ENCODE measurements at places on chromosomes 1 and 21.
A peak's percentile ranks its signal among the peaks of the same experiment; 100 is the strongest.

DNA sequence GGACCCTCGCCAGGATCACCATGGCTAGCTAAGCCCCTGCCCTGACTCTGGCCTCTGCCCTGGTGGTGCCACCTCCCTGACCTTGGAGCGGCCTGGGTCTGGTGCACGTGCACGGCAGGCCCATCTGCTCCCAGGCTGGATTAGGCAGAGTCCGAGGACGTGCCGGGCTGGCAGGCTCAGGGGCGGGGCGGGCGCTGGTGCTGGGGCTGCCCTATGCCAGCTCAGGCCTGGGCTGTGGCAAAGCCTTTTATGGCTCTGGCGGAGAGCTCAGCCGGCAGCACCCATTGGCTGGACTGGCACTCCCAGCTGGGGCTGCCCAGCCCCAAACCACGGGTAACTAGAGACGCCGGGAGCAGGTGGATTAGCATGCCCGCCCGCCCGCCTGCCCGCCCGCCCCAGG lies 17.1 kb upstream of the EDN2 start:
- DNase-seq = no peak

DNA sequence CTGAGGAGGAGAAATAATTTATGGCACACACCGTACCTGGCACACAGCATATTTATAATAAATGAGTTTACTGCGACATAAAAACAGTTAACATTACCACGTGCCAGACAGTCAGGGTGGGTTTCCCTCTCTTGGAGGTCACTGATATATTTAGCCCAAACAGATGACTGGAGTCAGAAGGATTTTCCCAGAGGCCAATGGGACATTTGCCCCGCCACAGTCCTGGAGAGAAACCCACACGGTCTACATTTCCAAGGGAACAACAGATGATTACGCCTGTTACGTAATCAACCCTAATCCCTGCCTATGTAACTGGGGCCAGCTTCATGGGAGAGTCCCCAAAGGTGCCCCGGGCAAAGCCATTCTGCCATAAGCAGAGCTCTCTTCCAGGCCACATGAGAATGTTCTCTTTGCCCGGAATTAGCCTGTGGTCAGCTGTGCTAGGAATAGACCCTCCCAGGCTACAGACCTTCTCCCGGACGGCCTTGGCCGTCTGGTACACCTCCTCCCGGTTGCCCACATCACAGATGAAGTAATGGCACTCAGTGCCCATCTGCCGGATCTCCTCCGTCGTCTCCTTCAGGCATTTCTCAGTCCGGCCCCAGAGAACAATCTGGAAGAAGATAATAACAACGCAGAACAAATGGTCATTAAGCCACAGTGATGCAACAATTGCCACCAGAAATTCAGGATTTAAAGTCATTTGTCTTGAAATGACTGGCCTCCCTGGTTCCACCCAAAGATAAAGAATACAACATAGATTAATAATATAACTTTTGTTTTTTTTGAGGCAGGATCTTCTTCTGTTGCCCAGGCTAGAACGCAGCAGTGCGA lies 37.7 kb downstream of the DHRS3 start:
- no peak for DNase-seq

DNA sequence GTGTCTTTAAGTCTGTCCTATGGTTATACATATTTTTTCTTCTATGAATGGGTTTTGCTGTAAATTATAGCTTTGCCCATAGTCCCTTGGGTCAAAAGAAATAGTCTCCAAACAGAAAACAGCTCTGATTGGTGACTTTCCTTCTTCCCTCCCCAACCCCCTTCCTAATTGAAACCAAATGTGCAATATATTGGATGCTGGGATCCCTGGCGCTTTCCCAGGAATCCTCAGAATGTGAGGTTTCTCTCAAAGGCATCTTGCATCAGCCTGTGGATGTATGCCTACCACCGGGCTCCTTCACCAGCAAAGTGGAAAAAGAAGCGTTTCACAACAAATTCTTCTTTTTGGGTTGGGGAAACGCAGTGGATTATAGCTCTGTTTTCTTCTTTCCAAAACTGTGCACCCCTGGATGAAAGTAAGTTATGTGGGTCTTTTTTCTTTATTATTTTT lies at the start of gene DDR2:
Gene DDR2, plus strand, starts transcription at position 248 of the 450 bp plus-strand sequence. CDS start 86,600 bp downstream, outside the sequence.
- DNase-seq = no peak

- DNase-seq = no peak
Observed at GRCh38 chr1:226985839-226986463, 45.9 kb downstream of the COQ8A start.

DNA sequence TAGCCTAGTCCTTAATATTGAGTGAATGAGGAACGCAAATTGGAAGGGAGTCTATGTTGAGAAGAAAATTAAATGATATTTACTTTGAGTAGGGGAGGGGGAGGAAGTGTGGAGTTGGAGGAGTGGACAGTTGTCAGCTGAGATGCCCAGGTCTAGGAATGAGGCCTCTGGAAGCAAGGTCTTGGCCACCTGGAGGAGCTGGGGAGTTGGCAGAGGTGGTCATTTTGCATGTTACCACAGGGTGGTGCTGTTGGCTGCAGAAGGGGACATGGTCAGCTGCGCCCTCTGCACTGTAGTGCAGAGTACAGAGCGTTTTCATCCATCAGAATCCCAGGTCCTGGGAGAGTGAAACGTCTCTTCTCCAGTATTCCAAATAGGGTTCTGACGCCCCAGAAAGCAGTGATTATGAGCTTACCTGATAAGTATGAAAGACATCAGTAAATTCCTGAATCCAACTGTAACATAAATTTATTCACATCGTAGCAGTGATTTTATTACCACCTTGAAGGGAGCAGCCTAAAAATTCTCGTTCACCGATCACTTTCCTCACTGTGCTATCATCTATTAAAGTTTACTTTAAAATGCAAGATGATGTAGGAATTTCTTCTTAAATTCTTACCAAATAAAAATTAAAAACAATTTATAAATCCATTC lies 13.8 kb downstream of the PARK7 start:
- DNase-seq = peak; percentile 17

All from stimulated activated CD4-positive, alpha-beta T cell treated with anti-CD3 and anti-CD28 coated beads, Interleukin-4, amount 100 ng/mL, for 48 hours (primary cell).